ENCODE measurements at places on chromosomes 5 and 9.

- no peak for DNase-seq
Measured at GRCh38 chr9:74865177-74865576, 22.5 kb downstream of the TRPM6 start.

- DNase-seq = no peak
Measured at GRCh38 chr5:107476783-107477182, 194.0 kb downstream of the EFNA5 start.

DNA sequence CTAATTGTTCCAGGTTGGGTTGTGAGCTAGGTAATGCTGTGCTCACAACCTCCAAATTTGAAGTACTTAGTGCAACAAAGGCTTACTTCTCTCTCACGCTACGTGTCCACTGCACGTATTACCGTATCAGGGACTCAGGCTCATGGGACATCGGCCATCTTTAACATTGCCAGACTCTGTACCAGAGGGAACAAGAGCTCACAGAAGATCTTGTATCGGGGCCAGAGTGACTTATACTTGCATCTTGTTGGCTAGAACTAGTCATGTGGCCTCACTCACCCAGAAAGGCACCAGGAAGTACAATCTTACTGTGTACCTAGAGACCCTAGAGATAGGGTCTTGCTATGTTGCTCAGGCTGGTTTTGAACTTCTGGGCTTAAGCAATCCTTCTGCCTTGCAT lies 81.1 kb upstream of the KLF9 start:
- no peak for DNase-seq

DNA sequence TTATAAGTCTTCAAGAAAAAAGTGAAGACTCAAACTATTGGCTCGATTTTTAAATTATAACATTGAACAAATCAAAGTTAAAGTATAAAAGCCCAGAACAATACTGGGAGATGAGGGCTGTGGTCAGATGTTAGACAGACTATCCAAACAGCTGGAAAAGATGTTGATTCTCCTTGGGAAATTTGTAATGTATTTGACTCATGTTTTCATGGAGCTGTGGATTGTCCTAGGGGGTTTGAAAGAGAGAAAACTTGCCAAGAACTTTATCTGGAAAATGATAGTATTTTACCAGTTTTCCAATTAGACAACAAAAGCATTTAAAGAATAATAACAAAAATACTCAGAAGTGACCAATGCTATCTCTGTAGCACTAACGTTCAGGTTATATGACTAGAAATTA lies 339.2 kb downstream of the ARL15 start:
- no peak for DNase-seq

DNA sequence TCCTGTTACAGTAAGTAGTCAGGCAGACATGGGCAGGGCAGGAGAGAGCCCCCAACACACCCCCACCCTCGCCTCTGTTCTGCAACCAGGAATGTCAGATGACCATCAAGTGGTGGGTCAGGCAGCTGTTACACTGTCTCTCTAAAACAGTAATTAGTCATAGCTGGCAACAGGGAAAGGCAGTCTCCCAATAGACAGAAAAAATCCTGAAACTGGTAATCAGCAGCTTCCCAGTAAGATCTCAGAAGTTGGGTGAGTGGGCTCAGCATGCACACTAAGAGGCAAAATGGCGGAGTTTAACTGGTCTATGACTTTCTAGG lies 90.2 kb downstream of the C5orf15 start:
- no peak for DNase-seq

DNA sequence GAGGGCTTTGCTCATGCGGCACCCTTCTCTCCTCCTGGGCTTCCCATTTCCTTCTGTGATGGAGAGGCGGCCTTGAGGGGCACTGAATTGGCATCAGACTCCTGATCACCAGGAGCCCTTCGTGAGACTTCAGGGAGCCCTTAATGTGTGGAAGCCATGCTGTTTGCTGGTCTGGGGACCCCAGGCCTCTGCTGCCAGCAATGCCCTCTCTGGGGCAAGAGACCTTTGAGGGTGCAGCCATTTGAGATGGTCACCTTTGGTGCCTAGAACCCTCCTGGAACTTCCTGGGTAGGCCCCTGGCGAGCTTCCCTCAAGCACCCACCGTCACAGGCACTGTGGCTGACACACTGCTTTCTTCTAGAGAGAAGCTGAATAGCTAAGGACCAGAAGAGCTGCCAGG lies 338.7 kb upstream of the IRX4 start:
- no peak for DNase-seq

- DNase-seq = no peak
Measured at GRCh38 chr5:180115326-180116076, 43.9 kb upstream of the RNF130 start.

All from activated gamma-delta T cell treated with Interleukin-2 at 50 U/mL for 16 hours (primary cell).